ENCODE measurements at places on chromosomes 12 and 14.

DNA sequence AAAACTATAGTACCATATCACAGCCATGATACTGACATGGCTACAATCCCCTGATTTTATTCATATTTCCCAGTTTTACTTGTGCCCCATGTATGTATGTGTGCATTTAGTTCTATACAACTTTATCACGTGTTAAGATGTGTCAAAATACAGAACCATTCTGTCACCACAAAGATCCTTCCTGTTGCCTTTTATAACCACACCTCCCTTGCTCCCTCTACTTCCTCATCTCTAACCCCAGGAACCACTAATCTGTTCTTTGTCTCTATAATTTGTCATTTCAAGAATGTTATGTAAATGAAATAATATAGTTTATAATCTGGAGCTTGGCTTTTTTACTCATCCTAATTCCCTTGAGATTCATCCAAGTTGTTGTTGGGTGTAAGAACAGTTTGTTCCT, 358.4 kb downstream of the DPF3 start:
- no peak for DNase-seq

GRCh38 chr14:58815161-58815701, 177.5 kb downstream of the DACT1 start:
- DNase-seq = no peak

- no peak for DNase-seq
Observed at GRCh38 chr14:67952786-67953185, 133.2 kb downstream of the RAD51B start.

GRCh38 chr12:132158677-132159554, 14.7 kb downstream of the NOC4L start:
- no peak for DNase-seq

DNA sequence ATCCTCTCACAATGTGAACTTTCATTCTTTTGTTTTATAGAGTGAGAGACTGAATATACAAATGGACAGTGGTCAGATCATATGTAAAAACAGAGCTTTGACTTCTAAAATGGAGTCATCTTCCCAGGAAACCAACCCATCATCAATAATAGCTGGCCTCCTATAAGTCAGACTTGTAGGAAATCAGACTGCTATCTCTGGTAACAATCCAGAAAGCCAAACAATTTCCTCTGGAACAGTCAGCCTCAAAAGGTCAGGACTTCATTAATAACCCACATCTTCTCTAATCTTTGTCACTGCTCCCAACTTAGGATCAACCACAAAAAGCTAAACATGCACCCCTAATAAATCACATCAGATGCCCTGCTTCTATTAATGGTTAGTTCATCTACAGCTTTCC, 227.9 kb upstream of the G2E3 start:
- DNase-seq = no peak

DNA sequence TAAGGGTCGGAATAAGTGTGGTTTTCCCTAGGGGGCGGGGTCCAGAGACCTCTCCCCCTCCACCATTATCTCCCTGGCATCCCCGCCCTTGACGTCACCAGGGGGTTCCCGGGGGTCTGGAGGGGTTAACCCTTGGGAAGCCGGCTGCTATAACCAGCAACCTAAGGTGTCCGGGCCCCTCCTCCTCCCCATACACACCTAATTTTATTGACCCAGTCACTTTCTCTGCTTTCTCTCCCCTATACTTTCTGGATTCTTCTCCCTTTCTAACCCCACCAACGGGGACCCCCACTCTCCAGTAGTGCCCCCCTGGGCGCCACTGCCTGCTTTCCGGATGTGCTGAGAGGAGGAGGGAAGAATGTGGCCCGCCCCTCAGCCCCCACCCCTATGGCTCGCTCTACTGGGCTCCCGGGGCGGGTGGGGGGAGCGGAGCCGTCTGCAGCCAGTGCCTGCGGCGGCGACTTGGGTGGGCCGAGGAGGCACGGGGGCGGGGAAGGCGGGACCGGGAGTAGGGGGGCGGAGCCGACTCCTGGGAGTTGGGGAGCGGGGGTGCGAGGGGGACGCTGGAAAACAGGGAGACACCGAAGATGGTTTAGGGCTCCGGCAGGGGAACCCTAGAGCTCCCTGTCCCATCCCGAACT, 1.8 kb downstream of the GLI1 start:
- DNase-seq = no peak

DNA sequence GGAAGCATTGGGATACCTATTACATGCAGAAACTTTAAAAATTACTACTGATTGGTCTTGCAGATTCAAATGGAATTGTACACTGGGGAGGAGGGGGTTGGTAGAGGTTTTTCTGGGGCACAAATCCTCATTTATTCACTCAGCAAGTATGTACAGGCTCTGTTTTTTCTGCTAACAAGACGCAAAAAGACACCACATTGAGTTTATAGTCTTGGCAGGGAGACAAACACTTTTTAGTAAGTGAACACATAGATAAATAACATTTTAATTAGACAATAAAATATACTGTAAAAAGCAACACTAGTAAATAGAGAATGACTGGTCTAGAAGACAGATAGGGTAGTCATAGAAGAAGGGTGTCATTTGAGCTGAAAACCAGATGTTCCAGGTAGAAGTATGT, 23.8 kb downstream of the GLIPR1L2 start:
- peak; percentile 56 for DNase-seq

DNA sequence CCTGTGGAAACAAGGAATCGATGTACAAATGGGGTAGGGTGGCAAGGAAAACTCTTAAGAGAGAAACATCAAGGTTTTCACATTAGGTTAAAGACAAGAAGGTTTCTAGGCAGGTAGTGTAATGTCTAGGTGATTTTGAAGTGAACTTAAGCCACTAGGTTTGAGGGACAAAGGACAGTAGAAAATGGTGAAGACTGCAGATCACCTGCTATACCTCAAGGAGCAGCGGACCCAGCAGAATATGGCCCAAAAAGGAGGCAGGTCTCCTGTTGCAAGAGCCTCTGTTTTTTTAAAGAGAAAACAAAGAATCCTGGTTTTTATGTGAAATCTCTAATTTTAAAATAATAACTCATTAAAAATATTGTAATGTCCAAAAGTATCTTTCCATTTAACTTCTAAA, 178.1 kb downstream of the ACSS3 start:
- no peak for DNase-seq

DNA sequence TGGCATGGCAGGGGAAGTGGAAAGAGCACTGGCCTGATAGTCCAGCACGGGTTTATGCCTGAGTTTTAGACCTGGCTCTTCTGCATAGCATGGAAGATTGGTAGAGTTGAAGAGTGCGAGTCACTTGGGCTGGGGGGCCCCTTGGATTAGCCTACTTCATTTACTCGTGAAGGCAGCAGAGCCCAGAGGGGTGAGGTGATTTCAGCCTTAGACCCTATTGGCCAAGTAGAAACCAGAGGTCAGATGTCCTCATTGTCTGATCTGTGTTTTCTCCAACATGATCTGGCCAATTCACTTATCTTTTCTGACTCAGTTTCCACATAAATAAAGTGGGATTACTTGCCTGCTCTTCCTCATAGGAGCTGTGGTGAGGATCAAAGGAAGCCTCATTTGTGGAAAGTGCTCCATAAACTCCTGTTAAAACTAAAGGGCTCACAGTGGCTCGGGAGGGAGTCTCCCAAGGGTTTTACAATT, 1.9 kb downstream of the PLEKHG3 start:
- no peak for DNase-seq

- no peak for DNase-seq
Observed at GRCh38 chr14:23438101-23438971, 2.9 kb upstream of the MYH7 start.

- DNase-seq = no peak
Observed at GRCh38 chr12:109739747-109740693, 26.4 kb downstream of the FAM222A start.

- no peak for DNase-seq
Observed at GRCh38 chr14:50758305-50758704, 72.7 kb downstream of the NIN start.

- DNase-seq = no peak
Observed at GRCh38 chr12:92143258-92143657, 2.4 kb downstream of the BTG1 start.

GRCh38 chr14:66507181-66507721, 696 bp upstream of the GPHN start:
- peak; percentile 13 for DNase-seq

DNA sequence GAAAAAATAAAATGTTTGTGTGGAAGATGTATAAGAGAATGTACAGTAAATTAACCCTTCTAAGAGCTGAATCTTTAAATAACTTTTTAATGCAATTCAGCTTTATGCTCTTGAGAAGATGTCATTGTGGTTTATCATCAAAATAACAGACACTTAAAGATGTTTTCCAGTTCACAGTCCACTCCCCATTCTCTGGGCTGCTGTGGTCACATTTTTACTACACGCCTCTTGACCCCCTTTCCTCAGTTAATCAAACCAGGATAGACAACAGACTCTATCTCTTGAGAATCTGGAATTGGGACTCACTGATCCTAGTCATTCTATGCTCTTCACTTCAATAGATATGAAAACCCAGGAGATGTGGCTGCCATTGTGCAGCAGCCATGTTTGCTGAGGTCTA, 24.7 kb upstream of the OR6J1 start:
- DNase-seq = no peak

- no peak for DNase-seq
Observed at GRCh38 chr12:120115692-120116440, 687 bp downstream of the RAB35 start.

DNA sequence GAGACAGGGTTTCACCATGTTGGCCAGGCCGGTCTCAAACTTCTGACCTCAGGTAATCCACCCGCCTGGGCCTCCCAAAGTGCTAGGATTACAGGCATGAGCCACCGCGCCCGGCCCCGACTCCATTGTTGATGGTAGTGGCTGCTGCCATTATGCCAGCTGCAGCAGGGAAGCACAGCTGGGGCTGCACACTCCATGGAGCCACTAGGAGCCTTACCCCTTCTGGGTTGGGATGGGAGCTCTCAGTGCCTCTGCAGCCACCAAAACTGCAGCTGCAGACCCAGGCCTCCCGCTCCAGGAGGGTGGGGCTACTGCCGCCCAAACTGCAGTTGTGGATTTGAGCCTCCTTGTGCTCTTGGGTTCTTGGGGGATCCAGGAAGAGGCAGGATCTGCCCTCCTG, 25.9 kb downstream of the TCHP start:
- DNase-seq = no peak

- DNase-seq = no peak
Observed at GRCh38 chr12:124721501-124722162, 142.0 kb downstream of the SCARB1 start.

DNA sequence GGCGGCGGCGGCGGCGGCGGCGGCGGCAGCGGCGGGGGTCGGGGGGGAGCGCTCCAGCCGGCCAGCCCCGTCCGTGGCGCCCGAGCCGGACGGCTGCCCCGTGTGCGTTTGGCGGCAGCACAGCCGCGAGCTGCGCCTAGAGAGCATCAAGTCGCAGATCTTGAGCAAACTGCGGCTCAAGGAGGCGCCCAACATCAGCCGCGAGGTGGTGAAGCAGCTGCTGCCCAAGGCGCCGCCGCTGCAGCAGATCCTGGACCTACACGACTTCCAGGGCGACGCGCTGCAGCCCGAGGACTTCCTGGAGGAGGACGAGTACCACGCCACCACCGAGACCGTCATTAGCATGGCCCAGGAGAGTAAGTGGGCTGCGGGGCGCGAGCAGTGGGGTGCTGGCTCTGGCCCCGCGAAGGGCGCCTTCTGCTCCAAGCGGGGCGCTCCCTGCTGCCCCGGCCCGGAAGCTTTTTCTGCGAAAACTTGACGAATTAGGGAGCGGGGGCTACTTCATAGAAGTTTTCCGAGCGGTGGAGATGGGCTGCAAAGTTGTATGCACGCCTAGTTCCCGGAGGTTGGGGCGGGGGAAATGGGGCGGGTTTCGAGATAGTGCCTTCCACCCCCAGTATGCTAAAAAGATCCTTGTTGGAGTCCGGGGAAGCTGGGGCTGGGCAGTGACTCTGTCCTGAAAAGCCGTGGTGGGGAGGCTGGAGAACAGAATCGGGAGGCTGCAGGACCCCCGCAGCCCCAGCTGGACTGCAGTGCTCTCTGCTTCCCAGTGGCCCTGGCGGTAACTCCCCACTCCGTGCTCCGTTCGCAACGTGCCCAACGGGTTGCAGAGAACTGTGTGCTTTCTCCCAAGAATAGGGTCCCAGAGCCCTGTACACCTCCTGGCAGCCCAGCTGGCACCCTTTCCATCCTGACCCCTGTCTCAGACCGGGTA, 751 bp downstream of the GDF11 start:
- DNase-seq = peak; percentile 46

Data from LNCaP clone FGC (cell line).